ENCODE measurements at places on chromosomes 2 and 18.

DNA sequence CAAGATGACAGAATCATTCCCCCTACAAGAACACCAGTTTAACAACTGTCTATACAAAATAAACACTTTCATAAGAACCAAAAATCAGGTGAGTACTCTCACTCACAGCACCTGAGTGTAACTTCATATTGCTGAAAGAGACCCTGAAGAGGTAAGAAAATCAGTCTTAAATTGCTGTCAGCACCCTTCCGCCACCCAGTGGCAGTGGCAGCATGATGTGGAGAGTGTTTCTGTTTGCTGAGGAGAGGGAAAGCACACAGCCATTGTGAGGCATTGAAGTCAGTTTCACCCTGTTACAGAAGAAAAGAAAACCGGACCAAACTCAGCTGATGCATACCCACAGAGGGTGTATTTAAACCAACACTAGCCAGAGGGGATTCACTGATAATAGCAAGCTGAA is 1240.8 kb upstream of the CRIM1 start:
- no peak for DNase-seq

DNA sequence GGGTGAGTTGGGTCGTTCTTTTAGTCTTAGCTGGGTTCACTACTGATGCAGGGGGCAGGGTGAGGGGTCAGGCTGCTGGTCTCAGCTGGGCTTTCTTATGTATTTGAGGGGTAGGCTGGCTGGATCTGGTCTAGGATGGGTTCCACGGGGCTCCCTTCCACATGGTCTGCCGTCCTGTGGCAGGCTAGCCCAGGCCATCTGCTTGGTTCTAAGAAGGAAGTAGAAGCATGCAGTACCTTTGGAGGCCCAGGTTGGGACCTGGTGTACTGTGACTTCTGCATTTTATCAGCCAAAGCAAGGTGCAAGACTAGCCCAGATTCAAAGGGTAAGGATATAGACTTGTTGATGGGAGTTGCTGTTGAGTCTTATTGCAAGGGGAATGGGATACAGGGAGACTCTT is 35.5 kb upstream of the MGAT5 start:
- DNase-seq, result no peak

- no peak for DNase-seq
Observed at GRCh38 chr2:62309465-62310091, 113.7 kb downstream of the B3GNT2 start.

DNA sequence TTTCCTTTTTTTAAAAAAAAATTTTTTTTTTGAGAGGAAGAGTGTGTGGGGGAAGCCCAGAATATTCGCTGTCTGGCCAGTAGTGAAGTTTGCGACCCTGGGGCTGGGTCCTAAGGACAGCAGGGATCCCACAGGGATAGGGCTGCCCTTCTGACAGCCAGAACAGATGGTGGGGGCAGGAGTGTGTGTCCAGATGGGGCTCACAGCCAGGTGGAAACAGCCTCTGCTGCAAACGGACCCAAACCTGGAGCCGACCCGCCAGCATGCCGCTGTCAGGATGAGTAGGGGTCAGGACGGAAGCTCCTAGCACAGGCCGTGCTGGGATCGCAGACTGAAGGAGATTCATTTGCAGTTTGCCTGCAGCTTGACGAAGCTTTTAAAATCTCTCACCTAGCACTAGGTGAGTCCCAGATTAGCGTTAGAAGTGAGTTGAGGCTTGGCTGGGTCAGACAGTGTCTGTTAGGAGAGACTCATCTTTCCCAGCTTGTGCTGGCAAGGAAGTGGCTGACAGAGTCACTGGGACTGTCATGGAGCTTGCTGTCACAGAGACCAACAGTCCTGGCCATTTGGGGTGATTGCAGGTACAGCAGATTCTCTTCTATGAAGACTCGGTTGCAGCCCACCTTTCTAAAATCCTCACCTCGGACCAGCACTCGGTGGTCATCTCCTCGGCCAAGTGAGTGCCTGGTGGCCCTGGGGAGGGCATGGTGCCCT is 93.4 kb downstream of the DGKD start:
- DNase-seq, result no peak

DNA sequence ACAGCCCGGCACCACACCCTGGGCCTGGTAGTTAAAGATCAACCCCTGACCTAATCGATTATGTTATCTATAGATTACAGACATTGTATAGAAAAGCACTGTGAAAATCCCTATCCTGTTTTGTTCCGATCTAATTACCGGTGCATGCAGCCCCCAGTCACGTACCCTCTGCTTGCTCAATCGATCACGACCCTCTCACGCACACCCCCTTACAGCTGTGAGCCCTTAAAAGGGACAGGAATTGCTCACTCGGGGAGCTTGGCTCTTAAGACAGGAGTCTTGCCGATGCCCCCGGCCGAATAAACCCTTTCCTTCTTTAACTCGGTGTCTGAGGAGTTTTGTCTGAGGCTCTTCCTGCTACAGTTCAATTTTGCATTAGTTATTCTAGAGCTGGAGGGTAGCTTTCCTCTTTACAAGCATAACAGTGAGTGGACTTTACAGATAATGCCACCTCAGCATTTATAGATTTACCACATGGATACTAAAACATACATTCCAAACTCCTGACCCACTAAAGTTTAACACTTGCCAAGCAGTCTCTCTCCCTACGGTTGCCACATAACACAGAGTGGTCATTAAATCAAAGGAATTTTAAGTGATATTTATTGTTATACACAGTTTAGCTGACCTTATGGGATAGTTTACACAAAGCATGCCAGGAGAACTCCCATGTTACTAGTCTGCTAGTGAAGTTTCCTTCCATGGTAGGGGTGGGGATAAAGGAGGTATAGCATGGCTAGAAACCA is 101.0 kb downstream of the EVA1A start:
- no peak for DNase-seq

GRCh38 chr2:144671695-144672455 is 152.0 kb upstream of the ZEB2 start:
- no peak for DNase-seq

GRCh38 chr2:96471772-96472171 is 33.4 kb downstream of the NEURL3 start:
- DNase-seq, result no peak

- no peak for DNase-seq
Observed at GRCh38 chr2:68643011-68643873, at the start of gene PROKR1. Gene PROKR1, plus strand, starts transcription at chr2:68643579. Its CDS starts 2,243 bp downstream, at chr2:68645822.

DNA sequence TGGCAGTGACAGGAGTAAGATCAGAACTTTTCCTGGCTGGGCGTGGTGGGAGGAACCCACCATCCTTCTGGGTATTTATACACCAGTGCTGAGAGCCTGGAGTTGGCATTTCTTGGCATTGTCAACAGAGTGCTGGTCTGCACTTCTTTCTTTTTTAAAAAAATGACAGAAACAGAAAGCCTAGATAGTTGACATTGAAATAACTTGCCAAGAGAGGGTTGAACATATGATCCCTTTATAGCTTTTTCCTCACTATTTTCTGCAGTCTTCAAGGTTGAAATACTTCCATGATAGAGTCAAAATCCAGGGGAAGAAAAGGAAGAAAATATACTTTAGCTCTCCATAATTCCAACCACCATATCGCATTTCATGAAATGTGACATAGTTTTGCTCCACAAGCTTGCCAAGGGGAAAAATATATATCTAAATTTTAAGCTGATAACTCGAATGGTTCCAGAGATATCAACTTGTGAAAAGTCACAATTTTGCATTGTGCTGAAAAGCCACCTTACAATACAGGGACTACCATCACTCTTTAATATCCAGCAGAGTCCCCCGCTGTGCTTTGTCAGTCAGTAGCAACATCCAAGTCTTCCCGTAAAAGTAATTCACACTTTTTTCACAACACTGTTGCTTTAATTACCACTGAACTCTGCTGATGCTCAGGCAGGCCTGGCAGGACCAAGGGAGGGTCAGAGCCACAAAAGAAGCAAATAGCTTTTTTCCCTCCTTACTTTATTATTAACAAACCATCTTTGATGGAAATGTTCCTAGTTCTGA is 764.9 kb upstream of the FANCL start:
- no peak for DNase-seq

- no peak for DNase-seq
Observed at GRCh38 chr2:176744146-176744545, 468.4 kb upstream of the HNRNPA3 start.

- DNase-seq, result no peak
Observed at GRCh38 chr18:75066936-75067335, 142.0 kb downstream of the PTGR3 start.

DNA sequence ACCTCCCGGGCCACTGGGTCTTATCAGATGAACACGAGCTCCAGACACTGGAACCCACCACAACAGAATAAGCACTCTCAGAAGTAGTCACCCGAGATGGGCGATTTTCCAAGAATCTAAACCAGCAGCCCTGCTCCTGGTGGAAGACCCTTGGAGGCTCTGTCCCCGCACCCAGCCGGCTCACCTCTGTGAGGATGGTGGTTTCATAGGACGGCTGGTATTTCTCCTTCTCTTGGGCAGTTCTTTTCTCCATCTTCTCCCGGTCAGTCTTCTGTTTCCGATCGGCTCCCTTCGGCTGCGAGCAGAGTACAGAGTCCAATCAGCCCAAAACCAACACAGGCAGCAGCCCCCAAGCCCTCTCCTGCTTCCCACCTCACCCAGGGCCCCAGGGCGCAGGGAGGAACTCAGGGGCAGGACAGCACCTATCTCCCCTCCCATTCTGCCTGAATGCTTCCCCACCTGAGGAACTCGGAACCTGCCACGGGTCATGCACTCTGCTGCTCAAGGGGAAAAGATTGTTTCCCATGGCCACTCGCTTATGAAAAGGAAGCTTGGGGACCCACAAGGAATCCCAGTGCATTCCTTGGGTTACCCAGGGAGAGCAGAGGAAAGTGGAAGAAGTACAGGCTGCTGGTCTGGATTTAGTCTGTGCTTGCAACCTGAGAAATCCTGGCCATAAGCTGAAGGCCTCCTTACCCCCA is 42.7 kb downstream of the TFCP2L1 start:
- DNase-seq, result no peak
